ENCODE measurements at places on chromosomes 2 and 18.

DNA sequence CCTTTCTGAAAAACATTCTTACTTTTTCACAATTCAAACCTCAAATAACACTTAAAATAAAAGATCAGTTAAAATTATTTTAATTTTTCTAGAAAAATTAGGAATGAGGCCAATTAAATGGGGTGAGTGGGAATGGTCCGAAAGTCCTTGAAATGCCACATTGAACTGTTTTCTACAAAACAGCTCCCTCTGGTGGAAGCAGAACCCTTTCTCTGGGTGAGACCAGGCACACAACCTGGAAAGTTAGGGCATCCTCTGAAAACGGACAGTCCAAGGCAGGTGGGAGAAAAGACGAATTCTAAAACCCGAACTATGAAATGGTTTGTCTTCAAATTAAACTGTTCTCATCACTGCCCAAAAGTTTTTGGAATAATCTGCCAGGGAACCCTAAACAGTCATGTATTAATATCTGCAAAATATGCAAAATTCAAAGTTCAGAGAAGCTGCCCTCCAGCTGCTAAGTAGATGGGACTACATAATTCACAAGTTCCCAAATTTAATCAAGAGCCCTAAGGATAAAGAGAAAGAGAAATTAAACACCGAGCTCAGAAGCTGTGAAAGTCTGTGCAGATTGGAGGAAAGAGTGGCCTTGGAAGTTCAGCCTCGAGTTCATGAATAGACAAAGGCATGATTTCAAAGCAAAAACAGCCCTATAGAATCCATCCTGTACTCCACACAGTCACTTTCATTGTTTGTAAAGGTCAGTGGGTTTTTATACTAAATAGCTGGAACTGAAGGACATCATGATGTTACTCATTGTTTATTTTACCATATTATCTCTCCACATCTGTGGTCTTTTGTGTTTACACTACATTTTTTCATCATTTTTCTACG, 108.3 kb downstream of the PIEZO2 start:
- no peak for DNase-seq

- no peak for DNase-seq
These were observed 181.0 kb upstream of the CHST9 start for GRCh38 chr18:27366151-27366550.

DNA sequence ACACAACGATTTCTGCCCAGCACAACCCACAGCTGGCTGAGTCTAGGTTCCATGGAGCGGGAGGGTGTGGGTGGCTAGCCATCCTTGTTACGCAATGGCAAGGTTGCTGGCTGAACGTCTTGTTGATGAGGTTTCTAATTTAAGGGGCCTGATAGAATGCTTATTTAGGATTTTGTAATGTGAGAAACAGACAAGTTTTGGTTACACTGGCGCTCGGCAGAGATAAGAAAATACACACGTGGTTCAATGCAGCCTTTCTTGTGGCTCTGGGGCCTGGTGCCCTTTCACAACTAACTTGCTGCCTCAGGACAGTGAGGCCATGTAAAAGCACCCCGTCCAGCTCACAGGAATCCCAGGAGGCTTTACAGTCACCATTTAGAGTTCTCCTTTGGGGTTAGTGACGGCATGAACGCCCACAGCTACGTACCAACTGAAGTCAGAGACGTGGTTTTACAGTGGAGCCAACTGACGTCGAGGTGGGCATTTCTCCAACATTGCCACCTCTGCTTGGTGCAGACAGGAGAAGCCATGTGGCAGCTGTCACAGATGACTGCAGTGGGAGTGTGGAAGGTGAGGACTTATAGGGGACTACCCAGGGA, 29.7 kb upstream of the PIEZO2 start:
- DNase-seq = no peak

GRCh38 chr2:127047716-127048617, 59.0 kb downstream of the BIN1 start:
- no peak for DNase-seq

DNA sequence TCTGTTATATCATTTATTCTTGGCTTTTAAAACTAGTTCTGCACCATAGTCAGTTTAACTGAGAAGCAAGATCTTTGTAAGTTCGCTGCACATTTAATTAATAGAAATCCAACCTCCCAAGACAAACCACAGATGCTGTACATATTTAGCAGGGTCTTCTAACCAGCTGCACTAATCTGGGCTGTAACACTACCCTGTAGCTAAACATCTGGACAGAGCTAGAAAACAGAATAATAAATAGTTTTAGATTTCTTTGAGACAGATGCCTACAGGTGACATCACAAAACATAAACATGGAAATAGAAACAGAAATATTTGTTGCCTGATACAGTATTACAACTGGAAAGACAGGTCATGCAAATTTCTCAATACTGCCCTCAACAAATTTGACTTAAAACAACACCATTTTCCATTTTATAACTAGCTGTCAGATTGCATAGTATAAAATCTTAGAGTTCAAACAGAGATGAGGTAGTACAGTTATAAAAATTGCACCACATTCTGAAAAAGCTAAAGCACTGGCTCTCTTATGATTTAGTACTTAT, 315.1 kb downstream of the NR4A2 start:
- no peak for DNase-seq

DNA sequence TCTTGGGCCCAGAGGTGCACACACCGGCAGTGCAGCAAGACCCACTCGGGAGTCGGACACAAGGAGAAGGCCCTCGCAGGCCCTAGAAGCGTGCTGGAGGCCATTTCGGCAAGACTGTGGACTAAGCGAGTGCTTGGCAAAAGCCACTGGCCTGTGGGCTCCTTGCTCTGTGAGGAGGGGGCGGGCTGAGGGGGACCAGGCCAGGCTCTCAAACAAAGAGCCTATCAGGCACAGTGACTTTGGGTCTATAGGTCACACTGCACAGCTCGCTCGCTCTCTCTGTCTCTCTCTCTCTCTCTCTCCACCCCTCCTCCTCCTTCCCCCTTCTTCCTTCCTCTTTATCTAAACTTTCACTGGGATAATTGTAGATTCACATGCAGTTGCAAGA, 23.6 kb upstream of the ZCCHC2 start:
- DNase-seq = no peak

All from activated naive CD4-positive, alpha-beta T cell (primary cell).